BJ (cell line): ENCODE measurements at places on chromosomes 3 and 15.

DNA sequence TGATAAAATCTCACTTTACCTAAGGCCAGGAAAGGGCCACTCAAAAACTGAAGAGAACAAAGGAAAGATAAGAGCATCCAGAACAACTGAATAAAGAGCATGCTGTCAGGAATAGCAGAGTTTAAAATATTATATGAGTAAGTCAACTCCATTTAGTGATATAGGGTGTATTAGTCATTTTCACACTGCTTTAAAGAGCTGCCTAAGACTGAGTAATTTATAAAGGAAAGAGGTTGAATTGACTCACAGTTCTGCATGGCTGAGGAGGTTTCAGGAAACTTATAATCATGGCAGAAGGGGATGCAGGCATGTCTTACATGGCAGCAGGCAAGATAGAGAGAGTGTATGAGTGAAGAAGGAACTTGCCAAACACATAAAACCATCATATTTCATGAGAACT, 778.0 kb upstream of the NECTIN3 start:
- DNase-seq: no peak

- no peak for DNase-seq
Measured at GRCh38 chr3:80983753-80984152, 777.7 kb downstream of the GBE1 start.

DNA sequence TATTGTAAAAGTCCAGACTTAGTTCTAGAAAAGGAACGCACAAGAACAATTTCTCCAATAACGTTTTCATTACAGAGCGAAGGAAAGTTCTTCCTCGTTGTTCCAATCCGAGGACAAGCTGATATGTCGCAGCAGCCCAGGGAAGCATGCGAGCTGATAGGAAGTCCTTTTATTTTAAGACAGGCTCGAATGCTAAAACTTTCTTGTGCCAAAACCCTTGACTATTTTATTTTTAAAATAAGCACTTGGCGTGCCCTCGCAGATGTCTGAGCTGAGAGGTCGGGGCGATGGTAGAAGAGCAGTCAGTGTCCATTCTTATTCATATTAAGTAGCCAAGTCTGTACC, 433 bp upstream of the MITF start:
- DNase-seq: no peak

DNA sequence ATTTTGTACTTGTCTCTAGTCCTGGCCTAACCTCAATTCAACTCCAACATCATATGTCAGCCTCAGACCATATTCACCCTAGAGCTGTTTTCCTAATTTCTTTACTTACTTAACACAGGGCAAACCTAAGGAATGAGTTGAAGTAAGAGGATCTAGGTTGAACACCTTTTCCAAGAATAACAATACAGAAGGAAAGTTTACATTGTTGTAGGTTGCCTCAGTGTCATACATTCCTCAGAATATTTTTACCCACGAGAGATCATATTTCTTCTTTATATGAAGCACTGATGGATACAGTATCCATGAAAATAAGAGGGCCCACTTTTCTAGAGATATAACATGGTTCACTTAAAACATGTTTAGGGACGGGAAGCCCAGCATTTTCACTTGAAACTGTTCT, 369.5 kb downstream of the CNTN6 start:
- no peak for DNase-seq

DNA sequence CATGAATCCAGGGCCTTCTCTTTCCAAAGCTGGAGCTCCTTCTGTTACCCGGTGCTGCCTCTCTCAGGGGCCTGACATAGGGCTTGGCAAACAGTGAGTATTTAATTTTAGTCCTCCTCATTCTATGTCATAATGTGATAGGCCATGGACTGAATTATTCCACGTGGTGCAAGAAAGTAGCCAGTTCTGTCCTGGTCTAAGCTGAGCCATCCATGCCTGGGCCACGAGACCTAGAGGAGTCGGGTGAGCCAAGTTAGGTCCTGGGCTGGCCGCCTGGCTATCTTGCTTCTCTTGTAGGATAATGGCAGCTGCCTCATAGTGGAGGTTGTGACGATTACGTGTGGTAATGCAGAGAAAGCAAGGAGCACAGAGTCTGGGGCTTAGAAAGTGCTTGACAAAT, 170.6 kb downstream of the FAM43A start:
- no peak for DNase-seq

DNA sequence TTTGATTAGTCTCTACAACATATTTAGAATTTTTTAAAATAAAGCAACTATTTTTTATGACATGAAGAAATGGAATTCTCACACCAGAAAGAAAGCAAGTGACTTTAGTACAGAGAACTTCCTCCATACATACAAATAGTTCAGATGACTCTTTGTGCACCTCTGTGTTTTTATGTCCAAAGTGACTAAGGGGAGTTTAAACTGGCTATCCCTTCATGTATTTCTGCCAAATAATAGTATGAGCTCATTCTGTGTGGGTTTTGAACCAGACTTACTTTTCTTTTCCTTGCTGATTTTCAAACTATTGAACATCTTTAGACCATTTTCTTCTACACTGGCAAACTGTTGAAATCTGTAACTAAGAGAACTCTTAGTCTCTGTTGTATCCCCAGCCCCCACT, 196.3 kb downstream of the EPHA3 start:
- peak; percentile 22 for DNase-seq

DNA sequence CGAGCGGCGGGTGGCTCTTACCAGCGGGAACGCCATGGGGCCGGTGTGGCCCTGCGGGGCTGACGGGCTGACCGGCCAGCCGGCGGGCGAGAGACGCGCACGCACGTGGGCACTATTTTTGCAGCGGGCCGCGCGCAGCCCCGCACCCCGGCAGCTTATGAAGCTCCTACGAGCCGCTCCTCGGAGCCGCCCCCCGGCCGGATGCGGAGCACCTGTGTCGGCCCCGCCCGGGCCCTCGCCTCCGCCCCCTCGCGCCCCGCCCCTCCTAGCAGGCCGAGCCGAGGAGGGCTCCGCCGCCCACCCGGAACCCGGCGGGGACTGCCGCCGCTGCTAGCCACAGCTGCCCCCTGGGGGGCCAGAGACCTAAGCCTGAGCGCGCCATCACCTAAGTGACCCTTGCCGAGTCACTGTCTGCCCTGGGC, 683 bp upstream of the CPEB1 start:
- DNase-seq: no peak

- no peak for DNase-seq
Measured at GRCh38 chr15:27575521-27575920, 523.6 kb downstream of the OCA2 start.

DNA sequence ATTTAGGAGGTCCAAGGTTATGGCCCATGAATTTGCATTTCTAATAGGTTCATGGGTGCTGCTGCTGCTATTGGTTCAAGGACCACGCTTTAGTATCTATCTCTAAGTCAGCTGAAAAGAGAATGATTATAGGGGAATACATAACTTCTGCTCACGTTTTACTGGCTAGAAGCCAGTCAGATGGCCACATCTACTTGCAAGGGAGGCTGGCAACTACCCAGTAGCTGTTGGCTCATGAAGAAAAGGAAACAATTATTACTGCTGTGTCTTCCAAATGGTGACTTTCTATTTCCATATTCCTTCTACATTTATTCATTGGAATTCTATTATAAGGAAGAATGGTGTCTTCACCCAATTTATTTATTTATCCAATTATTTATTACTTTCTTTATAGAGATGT, 54.2 kb downstream of the SLC25A36 start:
- DNase-seq: no peak

- no peak for DNase-seq
Measured at GRCh38 chr3:106184540-106185457, 316.0 kb upstream of the CBLB start.

DNA sequence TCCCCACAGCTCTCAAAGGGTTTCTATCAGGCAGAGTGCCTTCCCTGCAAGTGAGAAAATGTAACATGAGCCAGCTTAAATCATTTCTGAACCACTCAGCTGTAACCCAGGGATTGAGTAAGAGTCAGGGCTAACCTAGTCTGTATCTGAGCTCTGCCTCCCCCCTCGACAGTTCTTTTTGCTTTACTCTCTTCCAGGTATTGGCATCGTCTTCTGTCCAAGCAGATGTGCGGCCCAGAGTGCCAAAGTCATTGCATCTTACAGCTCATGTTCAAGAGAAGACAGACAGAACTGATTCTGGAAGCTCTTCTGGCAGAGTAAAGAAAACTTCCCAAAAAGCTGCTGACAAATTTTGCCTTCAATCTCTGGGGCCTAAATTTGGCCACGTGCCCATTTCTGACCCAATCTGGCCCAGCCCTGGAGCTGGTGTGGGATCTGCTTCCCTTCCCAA, 74.8 kb downstream of the ABHD5 start:
- no peak for DNase-seq

DNA sequence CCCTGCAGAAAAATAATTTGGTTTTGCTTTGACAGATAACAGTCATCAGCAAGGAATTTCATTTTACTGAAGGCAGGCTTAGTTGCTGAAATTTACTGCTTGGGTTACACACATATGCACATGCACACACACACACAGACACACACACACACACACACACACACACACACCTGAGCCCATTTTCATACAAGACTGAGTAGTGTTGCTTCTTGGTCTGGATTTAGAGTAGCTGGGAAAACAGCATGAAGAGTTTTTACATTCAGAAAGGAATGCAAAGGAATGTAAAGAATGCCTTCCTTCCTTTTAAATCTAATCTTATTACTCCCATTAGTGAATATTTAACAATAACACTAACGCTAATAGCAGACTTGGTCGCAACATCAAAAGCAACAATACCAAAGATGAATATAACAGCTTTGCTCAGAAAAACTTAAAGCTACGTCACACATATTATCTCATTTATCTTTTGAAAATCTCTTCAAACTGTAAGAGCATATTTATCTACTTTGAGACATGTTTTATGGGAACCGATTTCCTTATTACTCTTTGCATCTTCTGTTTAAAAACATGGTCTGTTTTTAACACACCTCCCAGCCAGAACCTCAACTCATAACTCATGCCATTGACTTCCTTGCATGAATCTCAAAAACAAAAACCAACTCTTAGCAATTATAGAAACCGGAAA, 32.5 kb downstream of the RFTN1 start:
- peak; percentile 26 for DNase-seq

- DNase-seq: no peak
Measured at GRCh38 chr3:28198974-28199373, 42.4 kb upstream of the CMC1 start.

- no peak for DNase-seq
Measured at GRCh38 chr15:100438570-100438969, 90.2 kb downstream of the CERS3 start.

- DNase-seq: no peak
Measured at GRCh38 chr3:139811331-139811730, 123.7 kb upstream of the CLSTN2 start.

DNA sequence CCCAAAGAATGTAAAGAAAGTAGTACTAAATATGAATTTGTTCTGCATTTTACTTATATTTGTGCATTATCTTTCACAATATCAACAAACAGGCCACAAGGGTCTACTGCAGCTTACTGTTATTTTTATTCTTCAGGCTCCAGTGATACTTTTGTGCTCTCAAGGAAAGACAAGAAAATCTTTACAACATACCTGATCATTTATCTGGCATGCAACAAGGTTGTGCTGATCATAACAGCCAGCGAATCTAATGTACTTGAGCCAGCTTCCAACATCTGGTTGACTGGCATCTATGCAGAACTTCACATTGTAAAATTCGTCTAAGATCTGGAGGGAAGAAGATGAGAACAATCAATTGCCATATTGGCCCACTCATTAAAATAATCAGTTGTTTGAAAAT, 520.0 kb downstream of the MECOM start:
- DNase-seq: no peak

- DNase-seq: no peak
Measured at GRCh38 chr3:15591242-15591641, 10.1 kb downstream of the HACL1 start.

DNA sequence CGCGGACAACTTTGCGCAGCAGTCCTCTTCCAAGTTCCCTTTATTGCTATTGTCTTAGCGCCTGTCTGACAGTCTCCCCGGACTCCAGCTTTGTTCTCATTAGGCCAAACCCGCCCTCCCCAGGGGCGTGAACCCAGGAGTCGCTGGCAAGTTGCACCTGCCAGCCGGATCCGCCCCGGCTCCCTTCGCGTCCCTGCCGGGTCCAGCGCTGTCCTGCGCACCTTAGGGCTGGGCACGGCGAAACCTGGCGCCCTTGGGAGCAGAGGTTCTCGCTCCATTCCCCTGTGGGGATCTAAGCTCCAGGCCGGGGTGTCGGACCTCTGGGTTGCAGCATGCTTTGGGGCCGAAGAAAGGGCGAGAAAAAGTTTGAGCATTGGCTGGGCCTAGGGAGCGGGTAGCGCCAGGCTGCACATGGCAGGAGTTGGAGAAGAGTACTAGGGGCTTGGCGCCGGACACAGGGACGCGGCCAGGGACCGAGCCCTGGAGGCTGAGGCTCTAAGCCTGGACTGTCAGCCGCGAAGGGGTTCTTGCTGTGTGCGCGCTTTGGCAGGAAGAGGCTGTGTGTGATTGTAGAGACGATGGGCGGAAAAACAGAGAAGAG, 335.1 kb upstream of the THRB start:
- DNase-seq: no peak

GRCh38 chr3:110332629-110333028, 739.0 kb upstream of the NECTIN3 start:
- no peak for DNase-seq

- DNase-seq: no peak
Measured at GRCh38 chr3:126211569-126211968, 31.2 kb upstream of the ALDH1L1 start.

- DNase-seq: no peak
Measured at GRCh38 chr3:105022813-105023212, 343.9 kb upstream of the ALCAM start.

- DNase-seq: no peak
Measured at GRCh38 chr3:48685293-48685602, 467 bp downstream of the NCKIPSD start.

DNA sequence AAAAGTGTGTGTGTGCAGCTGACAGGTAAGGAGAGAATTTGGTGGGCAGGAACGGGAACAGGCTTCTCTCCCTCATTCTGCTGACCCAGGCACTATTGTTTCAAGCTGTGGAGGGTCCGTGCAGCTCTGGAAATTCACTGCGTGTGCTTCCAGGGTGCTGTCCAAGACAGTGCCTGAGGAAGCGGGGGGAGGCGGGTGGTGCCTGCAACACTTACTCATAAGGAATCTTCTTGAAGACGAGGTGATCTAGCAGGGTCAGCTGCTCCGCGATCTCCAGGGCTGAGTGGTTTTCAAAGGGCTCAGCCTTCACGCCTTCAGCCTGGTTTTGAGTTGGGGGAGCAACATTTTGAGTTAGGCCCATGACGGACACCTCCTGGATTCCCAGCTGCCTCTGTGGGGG, 46.6 kb upstream of the CTSH start:
- no peak for DNase-seq

GRCh38 chr15:67887776-67888175, 47.9 kb upstream of the RNU6-1 start:
- no peak for DNase-seq

GRCh38 chr3:122681974-122682409, 1.4 kb downstream of the PARP14 start:
- no peak for DNase-seq

- DNase-seq: no peak
Measured at GRCh38 chr3:87359826-87360225, 83.4 kb upstream of the POU1F1 start.

DNA sequence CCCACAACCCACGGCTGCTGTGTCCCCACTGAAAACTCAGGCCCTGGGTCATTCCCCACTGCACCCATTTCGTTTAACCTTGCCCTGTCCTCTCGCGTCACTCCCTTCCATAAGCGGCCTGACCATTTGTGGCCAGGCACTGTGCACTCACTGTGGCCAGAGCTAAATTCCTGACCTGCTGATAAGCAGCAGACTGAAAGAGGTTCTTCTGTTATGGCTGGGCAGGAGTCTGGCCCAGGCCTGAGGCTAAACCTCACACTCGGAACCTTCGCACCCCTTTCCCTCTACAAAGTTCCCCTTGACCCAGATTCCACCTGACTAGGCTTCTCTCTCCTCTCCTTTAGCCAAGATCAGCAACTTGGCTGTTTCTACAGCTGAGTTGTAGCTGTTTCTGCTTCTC, 62.3 kb downstream of the ADAMTS17 start:
- no peak for DNase-seq
